ENCODE measurements at places on chromosomes 7 and 10.

DNA sequence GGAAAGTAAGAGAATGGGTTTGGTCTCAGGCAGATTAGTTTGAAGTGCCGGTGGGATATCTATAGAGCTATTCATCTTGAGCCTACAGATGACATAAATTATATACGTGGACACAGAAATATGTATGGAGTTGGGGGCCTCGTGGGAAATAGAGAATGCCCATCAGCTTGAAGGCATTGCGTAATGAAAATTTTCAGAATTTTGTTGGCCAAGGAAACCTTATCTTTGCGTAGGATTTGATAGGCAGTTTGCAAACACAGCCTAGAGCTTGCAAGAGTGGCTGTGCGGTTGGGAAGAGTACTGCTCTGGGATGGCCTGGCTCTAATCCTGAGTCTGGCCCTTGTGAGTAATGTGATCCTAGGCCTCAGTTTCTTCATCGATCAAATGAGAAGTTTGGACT lies 32.3 kb downstream of the MCM10 start:
- no peak for DNase-seq

DNA sequence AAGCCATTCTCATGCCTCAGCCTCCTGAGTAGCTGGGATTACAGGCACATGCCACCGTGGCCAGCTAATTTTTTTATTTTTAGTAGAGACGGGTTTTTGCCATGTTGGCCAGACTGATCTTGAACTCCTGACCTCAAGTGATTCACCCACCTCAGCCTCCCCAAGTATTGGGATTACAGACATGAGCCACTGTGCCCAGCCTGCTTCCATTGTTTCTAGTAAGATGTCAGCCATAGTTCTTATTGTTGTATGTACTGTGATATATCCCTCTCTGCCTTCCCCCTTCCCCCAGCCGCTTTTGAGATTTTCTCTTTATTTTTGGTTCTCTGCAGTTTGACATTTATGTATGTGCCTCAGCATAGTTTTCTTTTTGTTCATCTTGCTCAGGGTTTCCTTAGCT lies 87.9 kb upstream of the KLF14 start:
- DNase-seq: no peak

DNA sequence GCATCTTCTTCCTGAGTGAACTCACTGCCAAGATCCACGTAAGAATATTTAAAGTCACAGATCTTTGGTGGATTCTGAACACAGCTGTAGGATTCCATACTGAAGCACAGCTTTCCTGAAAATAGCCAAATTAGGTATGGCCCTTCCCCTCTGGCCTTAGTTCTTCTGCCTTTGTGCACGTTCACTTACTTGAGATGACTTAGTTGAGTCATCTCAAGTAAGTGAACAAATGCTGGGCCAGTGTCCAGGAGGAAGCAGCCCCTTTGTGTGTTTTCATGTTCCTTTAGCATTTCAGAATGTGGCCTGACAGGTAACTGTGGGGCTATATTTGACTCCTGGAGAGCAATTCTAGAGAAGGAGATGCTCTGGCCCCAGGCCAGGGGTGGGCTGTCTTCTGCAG lies 51.5 kb downstream of the CCNY start:
- no peak for DNase-seq

DNA sequence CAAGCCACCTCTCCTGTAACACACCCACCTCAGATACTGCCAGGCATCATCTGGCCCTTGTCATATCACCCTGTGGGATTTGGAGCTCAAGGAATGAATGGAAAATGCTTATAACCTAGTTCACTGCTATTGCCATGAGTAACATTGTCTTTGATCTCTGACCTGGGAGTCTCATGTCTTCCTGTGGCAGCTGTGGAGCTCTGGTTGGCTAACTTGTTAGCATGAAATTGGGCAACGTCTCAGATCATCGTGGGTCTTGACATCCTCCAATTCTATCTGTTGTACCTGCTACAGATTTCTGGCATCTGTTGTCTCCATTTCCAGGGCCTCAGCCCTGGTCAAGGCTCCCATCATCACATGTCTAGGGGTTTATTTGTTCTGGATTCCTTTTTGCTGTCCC lies 2.2 kb upstream of the TMEM270 start:
- no peak for DNase-seq

- DNase-seq: no peak
These were observed 270.6 kb upstream of the MAGI2 start for GRCh38 chr7:79723833-79724618.

DNA sequence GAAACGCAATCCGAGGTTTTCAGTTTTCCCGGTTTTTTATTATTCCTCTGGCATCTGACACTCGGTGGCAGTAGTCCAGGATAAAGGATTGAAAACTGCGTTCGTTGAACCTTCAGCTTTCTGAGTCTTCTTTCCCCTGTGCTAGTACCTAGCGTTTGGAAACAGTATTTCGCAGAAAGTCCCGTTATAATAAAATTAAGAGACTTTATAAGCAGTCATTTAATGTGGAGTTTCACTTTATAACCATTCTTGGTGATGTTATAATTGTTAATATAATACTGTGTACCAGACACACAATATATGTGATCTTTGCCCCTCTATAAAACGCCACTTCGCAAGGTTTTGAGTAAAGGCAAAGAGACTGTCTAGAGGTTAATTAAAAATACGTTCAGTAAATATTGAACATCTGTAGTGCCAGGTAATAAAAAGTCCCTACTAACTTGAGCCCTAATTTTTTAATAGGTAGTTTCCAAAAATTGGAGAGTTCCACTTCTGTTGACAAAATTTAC lies 874 bp downstream of the CISD1 start:
- no peak for DNase-seq

DNA sequence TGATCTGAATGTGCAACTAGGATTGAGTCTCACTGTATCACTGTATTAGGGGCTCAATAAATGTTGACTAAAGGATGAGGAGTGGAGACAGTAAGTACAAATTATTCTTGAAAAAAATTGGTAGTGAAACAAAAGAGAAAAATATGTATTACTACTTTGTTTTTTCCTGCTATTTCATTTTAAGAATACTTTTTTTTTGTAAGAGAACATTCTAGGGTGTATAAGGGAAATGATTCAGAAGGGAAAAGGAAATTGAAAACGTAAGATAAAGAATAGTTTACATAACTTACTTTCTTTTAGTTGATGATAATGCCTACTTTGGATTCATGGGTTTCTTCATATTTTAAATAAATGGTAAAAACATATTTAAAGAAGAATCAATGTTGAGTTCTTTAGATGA lies 9.6 kb downstream of the CAPZA2 start:
- DNase-seq: no peak

DNA sequence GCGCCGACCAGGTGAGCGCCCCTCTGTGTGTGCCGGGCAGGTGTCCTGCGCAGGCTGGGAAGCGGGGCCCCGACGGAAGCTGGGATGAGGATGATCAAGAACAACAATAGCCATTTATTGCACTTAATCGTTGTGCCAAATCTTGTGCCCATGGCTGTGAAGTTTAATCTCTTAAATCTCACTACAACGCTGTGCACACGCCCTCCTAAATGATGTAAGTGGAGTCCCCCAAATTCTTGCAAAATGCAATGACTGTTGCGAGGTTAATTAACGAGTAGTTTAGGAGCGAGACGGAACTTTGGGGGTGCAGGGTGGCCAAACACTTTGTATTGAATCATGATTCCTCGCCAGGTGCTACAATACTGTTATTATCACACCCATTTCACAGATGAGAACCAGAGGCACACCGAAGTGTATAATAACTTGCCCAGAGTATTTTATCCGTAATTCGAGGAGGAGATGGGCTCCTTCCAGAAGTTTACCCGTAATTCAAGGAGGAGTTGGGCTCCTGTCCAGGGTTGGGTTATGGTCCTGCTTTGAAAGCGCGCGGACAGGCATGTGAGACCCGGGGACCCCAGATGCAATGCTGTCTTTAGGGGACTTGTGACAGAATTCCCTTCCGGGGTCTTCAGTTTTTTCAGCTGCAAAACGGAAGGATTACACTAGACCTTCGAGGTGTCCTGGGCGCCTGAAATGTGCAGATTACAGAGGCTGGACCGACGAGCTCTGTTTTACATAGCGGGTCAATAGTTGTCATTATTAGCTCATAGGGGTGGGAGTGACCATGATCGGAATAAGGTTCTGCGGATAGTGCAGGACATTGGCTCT lies 1.0 kb downstream of the FFAR4 start:
- no peak for DNase-seq

GRCh38 chr7:19119870-19120486 lies 2.5 kb upstream of the TWIST1 start:
- DNase-seq: no peak

GRCh38 chr7:90320801-90321494 lies at the start of gene FAM237B:
Gene FAM237B (minus strand): TSS chr7:90321304. CDS start chr7:90319748, 1,556 bp downstream.
- DNase-seq: no peak

- peak; percentile 9 for DNase-seq
These were observed 580 bp downstream of the ZNF775 start for GRCh38 chr7:150379441-150380379.

All from NCI-H510A treated with DMSO at 0.1 percent for 48 hours (cell line).